ENCODE measurements at places on chromosomes 11 and 22. TPM values are rescaled to one million over a fixed set of nuclear protein-coding genes. Genes with fewer than 3 reads are reported as not detected.

DNA sequence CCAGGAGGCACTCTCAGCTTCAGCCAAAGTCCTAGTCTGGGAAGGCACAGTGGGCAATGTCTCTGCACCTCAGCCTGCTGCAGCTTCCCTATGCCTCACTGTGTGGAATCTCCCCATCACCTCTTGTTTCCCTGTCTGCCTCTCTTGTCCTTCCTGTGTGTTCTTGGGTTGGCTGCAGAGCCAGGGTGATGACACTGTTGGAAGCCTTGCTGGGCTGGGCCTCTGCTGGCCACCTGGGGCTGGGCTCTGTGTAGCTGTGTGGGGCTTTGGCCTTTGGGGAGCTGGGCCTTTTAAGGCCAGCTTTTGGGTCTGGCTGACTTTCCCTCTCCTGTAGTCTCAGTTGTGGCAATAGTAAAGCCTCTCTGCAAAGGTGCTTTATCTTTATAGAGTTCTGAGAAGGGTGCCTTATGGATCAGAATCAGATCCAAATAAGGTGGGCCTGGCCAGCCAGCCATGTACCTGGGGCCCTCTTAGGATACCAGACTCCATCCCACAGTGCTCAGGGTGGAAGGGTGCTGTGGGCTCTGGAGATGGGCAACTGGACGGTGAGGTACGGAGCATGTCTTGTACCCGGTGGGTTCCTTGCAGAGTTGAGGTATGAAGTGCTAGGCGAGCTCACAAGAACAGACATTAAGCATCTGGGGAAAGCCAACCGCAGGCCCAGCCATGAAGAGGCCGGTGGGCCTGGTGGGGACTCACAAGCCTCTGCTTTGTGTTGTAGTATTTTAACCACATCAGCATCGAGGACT lies 10.3 kb upstream of the RANBP1 start:
- H3K4me3 ChIP-seq, result no peak overlapping the region
- peaks cover 14% of the 10 kb centered on the region for H3K36me3 ChIP-seq
- peaks cover 4% of the 10 kb centered on the region for H3K27me3 ChIP-seq
- no peaks in the 10 kb centered on the region for H3K4me1 ChIP-seq
- DNase-seq, result no peak

Gene OR5B3
- not detected for total RNA-seq

- H3K27ac ChIP-seq, result no peak overlapping the region
- H3K4me1 ChIP-seq, result peaks cover 26% of the 10 kb centered on the region
- no peaks in the 10 kb centered on the region for H3K27me3 ChIP-seq
Measured at GRCh38 chr11:121683791-121684190, 231.0 kb upstream of the SORL1-AS1 start.

GRCh38 chr11:57938351-57938750 lies 85.3 kb upstream of the OR9Q1 start:
- no peak overlapping the region for H3K27ac ChIP-seq
- H3K36me3 ChIP-seq, result no peaks in the 10 kb centered on the region
- no peak for DNase-seq
- no peaks in the 10 kb centered on the region for H3K4me1 ChIP-seq

DNA sequence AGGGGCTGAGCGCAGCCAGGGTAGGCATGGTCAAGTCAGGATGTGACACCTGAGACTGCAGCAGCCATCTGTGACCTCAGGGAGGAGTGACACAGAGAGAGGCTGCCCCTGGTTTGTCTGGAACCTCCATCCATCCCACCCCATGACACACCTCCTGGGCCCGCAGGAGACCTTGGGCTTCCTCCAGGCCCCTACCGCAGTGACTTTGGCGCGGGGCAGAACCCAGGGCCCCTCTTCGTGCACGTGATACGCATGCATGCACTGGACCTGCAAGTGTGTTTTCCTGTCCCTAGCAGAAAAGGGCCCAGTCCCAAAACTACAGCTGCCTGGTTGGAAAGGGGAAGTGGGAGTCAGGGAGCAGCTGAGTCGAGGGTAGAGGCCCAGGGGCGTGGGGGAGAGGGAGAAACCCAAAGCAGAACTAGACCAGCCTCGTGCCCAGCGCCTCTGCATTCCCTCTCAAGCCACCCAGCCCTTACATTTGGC lies 7.9 kb upstream of the CYTH4 start:
- H3K36me3 ChIP-seq, result no peaks in the 10 kb centered on the region
- H3K4me1 ChIP-seq, result peaks cover 42% of the 10 kb centered on the region
- no peak overlapping the region for H3K4me3 ChIP-seq
- H3K27ac ChIP-seq, result peak overlapping the region; percentile 40
- H3K27me3 ChIP-seq, result no peaks in the 10 kb centered on the region
- DNase-seq, result no peak

Gene UFD1
- total RNA-seq, result 91.1 TPM

GRCh38 chr11:96130061-96130620 lies 206.2 kb upstream of the MTMR2 start:
- no peak overlapping the region for H3K4me3 ChIP-seq
- no peak overlapping the region for H3K27ac ChIP-seq
- DNase-seq, result no peak

Gene VSIG10L2
- total RNA-seq, result not detected

Gene CCDC73
- total RNA-seq, result not detected

DNA sequence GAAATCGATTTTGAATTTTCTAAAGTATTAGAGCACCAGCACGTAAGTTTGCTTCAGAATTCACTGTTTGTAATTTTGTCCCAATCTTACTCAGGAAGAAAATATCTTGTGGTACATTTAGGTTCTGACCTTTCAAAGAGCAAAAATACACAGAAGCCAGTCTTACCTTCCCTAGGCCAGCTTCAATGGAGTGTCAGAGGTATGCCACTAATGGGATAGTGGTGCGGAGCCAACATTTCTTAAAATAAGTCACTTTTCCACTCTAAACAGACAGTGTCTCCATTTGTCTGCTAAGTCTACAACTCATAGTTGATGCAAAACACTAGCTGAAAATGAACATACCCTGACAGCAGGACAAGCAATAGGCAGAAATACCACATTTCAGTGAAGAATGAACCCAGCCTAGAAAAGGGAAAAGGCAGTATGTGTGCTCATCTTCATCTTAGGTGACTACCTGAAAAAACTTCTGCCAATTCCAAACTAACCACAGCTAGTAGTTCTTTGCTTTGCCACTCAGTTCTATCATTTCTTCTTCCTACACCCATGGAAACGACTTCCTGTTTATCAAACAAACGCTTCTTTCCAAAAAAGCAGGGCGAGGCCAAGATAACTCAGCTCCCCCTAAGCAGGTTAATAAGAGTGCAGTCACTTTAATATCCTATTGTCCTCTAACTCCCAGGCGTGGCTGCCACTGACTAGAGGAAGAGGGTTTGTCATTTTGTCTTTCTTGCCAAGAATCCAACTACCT lies 94.0 kb upstream of the APOA1 start:
- peaks cover 1% of the 10 kb centered on the region for H3K27me3 ChIP-seq
- peaks cover 13% of the 10 kb centered on the region for H3K36me3 ChIP-seq
- H3K4me1 ChIP-seq, result peaks cover 30% of the 10 kb centered on the region
- H3K27ac ChIP-seq, result no peak overlapping the region
- H3K4me3 ChIP-seq, result no peak overlapping the region
- DNase-seq, result no peak

Gene CASP5
- total RNA-seq, result not detected

Gene KRTAP5-11
- total RNA-seq, result not detected

DNA sequence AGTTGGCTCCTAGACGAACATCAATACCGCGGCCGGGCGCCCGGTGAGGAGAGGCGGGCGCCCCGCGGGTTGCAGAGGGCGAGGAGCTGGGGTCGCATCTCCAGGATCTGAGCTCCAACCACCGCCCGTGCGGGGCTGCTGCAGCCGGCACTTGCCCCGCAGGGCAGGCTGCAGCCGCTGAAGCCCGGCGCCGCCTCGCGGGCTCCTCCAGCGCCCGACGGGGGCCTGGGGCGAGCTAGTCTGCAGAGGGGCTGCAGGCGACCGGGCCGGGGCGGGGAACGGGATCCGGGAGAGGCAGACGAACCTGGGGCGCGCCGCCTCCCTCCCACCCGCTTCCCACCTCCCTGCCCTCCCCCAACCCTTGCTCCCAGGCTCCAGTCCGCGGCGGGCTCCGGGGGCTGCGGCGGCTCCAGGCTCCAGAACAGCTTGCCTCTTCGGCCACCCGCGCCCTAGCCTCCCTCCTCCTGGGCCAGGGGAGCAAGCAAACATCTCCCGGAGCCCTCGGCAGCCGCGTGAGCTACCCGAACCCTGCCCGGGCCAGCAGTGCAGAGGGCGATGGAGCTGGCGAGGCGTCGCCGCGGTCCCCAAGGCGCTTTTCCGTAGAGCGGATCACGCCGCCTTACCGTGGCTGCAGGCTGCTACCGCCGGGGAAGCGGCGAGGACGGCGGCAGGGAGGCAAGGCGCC lies 802 bp downstream of the TENM4 start:
- DNase-seq, result no peak
- H3K36me3 ChIP-seq, result no peaks in the 10 kb centered on the region
- peaks cover 36% of the 10 kb centered on the region for H3K4me1 ChIP-seq
- no peaks in the 10 kb centered on the region for H3K27me3 ChIP-seq
- peak overlapping the region; percentile 92 for H3K4me3 ChIP-seq

DNA sequence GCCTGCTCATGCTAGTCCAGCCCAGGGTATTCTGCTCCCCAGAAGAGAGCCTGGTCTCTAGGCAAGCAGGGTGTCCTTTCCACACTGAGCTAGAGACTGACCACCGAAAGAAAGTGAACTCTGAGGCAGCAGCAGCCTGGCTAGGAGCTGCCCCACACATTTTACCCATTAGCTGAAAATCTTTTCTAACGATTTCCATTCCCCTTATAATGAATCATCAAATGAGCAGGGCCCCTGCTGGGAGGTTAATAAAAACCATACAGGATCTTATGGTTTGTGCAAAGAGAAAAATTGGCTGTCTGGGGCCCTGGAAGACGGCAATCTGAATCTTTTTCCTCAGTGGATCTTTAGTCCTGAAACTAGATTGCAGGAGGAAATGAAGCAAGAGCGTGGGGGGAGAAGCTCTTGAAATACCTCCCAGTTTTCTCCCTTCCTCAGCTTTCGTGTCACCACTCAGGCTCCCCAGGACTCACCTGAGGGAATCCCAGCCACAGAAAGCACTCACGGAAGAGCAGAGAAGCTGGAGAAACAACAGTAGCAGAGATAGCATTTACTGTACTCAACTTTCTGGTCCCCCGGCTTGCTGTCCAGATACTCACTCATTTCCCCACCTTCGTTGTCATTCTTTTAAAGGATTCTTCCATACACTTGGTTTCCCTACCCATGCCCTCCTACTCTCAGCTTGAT lies 74.7 kb upstream of the CD44 start:
- no peak overlapping the region for H3K27ac ChIP-seq
- H3K36me3 ChIP-seq, result no peaks in the 10 kb centered on the region
- no peaks in the 10 kb centered on the region for H3K27me3 ChIP-seq
- no peak overlapping the region for H3K4me3 ChIP-seq
- H3K4me1 ChIP-seq, result peaks cover 6% of the 10 kb centered on the region

Data from HFFc6 (cell line).